ENCODE measurements at places on chromosomes 1 and 21.

DNA sequence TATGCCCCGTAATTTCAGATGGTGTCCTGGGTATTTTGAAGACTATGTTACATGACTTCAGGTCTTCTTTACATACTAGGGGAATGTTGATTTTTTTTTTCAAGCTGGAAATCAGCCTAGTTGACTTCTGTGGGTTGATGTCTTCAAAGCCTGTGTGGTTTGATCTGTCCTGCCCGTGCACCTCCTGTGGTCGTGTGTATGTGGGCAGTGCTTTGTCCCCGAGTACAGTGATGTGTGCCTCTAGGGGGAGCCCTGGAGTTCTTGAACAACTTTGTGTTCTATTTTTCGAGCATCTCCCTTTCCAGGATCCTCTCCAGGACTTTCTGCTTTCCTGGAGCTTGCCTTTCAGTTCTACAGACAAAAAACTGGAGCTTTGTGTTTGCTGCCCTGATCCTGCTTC, 28.9 kb downstream of the OBSCN start:
- DNase-seq, result peak; percentile 69

- no peak for DNase-seq
Measured at GRCh38 chr1:33446590-33446989, 15.7 kb upstream of the PHC2 start.

DNA sequence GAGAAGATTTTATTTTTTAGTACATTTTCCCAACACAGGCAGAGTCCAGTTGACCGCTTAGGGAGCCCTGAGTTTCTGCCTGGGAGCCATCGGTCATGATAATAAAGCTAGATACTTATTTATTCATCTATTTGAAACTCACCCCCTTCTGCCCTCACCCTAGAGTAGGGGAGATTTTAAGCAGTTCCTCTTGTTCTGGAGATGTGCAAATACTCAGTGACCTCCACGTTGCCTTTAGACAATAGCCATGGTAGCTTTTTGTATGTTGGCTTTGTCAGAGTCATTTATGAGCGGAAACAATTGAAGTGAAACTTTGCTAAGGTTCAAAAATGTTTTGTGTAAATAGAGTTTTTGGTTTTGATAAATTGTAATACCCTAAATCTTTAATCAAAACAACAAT, 45.7 kb upstream of the PLPPR4 start:
- DNase-seq, result no peak

- peak; percentile 33 for DNase-seq
Measured at GRCh38 chr21:39385299-39386145, 36.6 kb upstream of the HMGN1 start.

DNA sequence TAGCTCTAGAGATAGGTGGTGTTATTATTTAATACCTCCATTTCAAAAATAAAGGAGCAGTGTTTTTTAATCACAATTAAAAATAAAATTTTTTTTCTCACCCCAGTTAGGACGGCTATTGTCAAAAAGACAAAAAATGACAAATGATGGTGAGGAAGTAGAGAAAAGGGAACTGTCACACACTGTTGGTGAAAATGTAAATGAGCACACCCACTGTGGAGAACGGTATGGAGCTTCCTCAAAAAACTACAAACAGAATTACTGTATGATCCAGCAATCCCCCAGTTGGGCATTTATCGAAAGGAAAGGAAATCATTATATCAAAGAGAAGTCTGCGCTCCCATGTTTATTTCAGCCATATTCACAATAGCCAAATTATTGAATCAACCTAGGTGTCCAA, 148.7 kb upstream of the NR5A2 start:
- no peak for DNase-seq

DNA sequence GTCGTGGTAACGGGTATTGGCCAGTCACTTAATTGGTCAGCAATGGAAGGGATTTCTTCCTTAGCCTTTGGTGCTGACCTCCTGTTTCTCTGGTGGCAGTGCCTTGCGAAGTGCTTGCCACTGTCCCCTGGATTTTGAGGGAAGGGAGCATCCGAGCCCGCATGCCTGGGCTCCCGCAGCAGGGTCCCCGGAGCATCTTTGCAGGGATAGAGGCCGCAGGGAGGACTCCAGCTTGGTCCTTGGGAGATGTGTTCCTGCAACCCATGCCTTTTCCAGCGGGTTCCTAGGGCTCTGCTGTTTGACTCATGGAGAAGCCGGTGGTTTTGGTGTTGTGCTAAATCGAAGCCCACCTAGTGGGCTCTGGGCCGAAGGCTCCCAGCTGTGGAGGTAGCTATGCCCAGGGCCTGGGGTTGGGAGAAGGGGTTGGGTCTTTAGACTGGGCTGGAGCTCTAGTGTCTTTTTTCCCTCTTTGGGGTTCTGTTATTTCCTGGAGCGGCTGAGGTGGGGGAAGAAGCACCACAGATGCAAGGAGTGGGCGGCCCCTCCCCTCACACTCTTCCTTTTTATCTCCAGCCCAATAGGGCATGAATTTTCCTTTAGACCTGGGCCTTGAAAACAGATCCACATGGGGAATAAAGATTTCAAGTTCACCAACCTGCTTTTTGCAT, 39.0 kb downstream of the PIK3CD start:
- peak; percentile 22 for DNase-seq

- DNase-seq, result no peak
Measured at GRCh38 chr1:40625476-40626382, 39.8 kb downstream of the RIMS3 start.

DNA sequence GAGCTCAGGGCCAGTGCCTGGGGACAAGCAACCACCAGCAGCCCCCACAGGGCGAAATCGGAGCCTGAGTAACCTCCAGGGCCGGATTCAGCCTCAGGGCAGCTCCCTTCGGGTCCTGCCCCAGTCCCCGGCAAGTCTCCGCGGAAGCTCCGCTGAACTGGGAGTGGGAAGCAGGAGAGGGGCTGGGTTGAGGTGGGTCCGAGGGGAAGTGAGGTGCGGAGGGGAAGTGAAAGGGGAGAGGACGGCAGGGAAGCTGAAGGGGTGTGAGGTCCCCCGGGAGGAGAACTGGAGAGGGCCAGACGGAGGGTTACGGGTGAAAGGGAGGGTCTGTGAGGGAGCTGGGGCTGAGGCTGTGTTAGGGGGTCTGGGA, 560 bp downstream of the PADI2 start:
- no peak for DNase-seq

GRCh38 chr21:21436012-21436534, 437.9 kb downstream of the NCAM2 start:
- DNase-seq, result no peak

GRCh38 chr21:34822942-34823341, 154.1 kb downstream of the CLIC6 start:
- no peak for DNase-seq

GRCh38 chr1:155946633-155947219, 5.3 kb downstream of the RXFP4 start:
- no peak for DNase-seq

DNA sequence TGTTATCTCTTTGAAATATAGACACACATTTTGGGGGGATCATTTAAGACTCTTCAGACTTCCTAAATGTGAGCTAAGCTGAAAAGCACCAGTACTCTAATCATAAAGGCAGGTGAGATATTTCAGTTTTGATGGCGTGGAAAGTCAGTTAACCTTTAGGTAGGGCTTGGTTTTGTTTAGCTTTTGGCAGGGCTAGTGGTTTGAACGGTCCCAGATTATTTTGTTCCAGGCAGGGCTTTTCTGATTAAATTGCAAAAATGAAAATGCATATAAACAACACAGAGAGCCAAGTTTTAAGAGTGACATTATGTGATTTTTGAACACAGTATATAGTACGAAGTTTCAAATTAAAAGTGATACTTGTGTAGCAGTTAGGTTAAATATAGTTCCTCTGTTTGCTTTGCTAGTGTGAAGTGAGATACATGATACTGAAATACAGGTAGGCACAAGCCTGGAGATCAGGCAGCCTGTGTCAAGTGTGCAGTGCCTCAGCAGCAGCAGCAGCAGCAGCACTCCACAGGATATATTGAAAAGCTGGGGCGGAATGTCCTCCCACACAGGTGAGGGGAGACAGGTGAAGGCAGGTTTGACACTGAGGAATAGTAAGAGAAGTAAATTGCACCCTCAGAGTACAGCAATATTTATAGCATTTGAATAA, 47.4 kb downstream of the CAMTA1 start:
- no peak for DNase-seq

DNA sequence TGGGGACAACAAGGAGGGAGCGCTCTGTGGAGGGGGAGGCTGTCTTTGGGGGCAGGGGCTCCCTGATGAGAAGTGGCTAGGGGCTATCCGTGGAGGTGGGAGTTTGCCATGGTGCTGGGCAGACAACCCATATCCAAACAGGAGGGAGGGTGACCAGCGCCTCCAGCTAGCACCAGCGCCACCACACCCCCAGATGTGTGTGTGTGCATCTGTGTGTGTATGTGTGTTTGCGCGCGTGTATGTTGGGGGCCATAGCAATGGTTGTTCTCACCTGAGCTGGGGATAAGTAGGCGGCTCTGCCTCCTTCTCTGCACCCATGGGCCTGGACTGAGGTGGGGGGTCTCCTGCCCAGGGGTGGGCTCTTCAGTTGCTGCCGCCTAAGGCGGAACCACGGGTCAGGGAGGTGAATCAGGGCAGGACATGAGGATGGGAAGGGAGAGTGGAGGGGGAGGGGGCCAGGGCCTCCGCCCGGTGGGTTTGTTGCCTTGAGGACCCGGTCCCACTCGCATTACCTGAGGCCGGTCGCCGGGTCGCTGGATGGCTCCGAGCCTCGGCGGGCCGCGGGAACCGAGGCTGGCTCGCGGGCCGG, 345 bp downstream of the HPCAL4 start:
- no peak for DNase-seq

- no peak for DNase-seq
Measured at GRCh38 chr1:169892927-169893644, 610 bp downstream of the SCYL3 start.

- no peak for DNase-seq
Measured at GRCh38 chr1:228852024-228852423, 116.7 kb downstream of the RHOU start.

- no peak for DNase-seq
Measured at GRCh38 chr1:75630004-75630594, 19.2 kb upstream of the SLC44A5 start.

DNA sequence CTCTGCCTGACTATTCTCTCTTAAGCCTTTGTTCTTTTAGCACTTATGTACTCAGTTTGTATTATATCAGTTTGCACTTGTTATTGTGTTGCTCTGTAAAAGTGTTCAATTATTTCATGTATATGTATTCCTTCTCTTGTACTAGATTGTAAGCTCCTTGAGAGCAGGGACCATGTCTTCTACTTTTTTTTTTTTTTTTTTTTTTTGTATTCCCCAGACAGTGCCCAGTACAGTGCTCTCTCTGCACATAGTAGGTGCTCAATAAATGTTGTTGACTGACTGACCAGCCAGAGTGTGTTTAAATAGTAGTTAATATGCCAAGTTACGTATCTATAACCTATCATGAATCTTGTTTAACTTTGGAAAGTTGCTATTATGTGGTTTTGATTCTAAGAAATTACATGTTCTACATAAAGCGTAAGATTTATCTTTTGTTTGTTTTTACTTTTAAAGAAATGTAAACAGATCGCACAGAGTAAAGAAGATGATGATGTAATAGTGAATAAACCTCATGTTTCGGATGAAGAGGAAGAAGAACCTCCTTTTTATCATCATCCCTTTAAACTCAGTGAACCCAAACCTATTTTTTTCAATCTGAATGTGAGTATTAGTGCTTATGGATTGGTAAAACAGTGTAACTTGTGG, 16.1 kb downstream of the SON start:
- no peak for DNase-seq

GRCh38 chr1:186059311-186059710, 315.7 kb downstream of the TPR start:
- DNase-seq, result no peak

GRCh38 chr21:45513003-45513717, 29.1 kb downstream of the SLC19A1 start:
- no peak for DNase-seq

DNA sequence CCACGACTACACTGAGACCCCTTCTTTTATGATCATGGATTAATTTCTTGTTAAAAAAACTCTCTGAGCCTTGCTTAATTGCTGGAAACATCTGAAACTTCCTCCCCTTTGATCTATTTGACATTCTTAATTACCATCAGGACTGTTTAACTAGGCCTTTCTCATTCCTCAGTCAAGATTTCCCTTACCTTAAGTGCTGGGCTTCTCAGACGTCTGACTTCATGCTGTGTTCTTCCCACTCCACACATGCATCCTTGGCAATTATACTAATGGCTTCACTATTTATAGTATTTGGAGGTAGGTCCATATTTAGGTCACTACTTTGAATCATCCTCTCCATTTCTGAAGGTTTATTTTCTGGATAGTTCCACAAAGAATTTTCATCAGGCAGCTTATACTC, 341.3 kb upstream of the TMPRSS15 start:
- no peak for DNase-seq

DNA sequence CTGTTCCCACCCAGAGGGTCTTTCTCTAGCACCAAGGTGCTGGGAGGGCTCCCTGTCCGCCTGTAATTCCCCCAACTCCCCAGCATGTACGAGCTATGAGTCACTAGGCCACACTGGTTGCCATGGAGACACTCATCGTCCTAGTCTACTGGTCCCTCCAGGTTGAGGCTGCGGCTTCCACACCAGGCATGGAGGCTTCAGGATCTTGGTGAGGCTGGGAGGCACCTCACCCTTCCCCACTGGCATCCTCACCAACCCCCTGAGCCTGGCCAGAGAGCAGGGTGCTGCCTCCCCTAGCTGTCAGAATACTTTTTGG, 75.6 kb upstream of the KAZN start:
- no peak for DNase-seq

- no peak for DNase-seq
Measured at GRCh38 chr1:29176576-29176975, 5.1 kb downstream of the SRSF4 start.

- DNase-seq, result no peak
Measured at GRCh38 chr21:17798796-17799195, 20.4 kb downstream of the C21orf91 start.

GRCh38 chr1:232162001-232162400, 467.9 kb downstream of the SIPA1L2 start:
- DNase-seq, result no peak

GRCh38 chr1:235023711-235024439, 104.8 kb downstream of the TOMM20 start:
- no peak for DNase-seq

DNA sequence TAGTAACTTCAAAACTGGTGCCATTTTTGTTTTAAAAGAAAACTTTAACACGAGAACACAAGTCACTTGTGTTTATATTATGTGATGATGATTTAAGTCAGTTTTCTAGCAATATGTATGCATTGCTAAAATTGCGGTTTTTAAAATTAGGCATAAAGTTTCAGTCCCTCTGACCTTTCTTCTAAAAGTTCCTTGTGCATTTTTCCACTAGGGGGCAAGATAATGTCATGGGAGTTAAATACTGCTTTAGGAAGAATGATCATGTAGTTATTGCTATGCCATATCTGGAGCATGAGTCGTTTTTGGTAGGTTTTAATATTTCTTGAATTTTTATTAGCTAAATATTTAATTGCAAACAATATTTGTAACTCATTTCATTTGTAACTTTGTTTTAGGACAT, 10.7 kb downstream of the CDC7 start:
- DNase-seq, result no peak

DNA sequence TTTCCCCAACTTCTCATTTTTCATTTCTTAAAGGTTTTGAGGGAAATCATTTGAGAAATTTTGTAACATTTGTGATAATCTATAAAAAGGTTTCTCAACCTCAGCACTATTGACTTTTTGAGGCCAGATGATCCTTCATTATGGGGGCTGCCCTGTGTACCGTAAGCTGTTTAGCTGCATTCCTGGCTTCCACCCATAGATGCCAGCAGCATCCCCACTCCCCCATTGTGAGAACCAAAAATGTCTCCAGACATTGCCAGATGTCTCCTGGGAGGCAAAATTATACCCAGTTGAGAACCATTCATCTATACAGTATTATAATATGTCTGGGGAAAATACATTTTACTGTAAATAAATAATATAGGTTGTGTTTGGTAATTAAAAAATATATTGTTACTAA, 146.0 kb downstream of the PBX1 start:
- peak; percentile 10 for DNase-seq

Measured in endothelial cell (in vitro differentiated cells).